ENCODE measurements at places on chromosomes 12 and 14.

DNA sequence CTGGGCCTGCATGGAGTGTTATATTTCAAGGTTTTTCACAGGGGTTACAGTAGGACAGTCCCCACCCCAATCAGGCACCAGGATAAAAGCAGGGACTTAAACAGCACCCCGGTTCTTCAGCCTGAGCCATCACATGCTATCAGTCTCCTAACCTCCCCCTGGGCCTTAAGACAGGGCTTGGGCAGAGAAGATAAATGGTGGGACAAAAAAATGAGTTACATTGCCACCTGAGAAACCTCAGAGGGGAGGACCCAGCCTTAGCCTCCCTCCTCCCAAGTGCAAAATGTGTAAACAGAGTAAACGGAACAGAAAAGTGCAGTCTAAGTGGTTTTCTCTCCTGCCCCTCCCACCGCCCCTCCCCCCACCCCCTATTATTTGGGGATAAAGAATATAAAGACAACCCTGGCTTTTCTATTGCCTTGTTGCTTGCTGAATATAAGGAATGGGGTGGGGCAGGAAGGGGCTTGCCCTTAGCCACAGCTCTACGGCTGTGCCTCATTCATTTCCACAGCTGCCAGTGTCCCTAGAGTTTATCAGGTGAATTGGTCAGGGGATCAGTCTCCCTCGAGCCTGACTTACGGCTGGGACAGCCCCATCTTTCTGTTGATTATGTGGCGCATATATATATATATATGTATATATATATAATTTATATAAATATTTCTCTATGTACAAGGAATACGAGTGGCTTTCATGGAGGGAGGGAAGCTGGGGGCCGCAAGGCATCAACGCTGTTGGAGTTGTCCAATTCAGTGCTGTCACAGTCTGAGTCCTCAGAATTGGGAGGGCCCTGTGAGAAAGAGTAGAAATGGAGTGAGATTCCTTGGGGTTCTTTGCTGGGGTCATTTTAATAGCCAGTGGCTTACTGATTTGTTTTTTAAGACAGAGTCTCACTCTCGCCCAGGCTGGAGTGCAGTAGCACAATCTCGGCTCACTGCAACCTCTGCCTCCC lies 18.5 kb downstream of the MAP3K12 start:
- DNase-seq: no peak

DNA sequence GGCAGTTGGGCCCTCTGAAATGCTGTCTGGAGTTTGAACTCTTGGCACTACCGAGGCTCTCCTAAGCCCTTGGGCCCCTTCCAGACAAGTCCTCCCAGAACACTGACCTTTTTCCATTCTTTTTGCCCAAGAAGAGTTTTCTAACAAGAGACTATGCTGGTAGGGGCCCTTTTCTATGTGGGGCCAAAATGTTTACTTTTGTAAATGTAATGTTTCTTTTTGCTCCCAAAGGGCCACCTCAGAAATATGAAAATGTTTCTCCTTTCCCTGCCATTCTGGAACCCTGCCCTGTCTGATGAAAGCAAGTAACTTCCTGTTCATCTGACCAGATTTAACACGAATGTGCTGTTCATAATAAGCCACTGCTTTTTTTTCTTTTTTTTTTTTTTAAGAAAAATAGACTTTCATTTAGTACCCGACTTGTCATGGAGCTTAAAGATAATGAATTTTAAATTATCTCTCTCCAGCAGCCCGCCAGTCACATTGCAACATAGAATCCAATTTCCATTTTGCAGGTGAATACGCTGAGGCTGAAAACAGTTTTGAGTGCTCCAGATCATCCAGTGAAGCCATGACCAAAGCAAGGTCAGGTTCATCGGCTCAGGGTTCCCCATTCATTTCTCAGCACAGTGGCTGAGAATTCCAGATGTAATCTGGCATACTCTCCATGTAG lies 169.9 kb downstream of the DPF3 start:
- no peak for DNase-seq

DNA sequence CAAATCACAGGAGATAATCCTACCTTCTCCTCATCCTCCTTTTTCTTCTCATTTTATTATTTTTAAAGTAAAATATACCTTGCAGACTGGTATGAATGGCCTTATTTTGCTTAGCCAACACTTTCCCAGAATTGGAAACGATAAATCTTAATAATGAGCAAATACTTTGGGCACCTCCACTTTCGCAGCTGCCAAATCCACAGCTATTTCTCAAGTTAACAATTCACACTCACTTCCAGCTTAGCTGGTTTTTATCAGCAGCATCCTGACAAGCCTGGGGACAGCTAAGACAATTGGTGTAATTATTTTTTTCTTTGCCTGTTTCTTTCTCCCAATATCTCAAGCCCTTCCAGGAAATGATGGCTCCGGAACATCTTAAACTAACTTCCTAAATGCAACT lies 867.5 kb upstream of the TMEM132C start:
- no peak for DNase-seq

DNA sequence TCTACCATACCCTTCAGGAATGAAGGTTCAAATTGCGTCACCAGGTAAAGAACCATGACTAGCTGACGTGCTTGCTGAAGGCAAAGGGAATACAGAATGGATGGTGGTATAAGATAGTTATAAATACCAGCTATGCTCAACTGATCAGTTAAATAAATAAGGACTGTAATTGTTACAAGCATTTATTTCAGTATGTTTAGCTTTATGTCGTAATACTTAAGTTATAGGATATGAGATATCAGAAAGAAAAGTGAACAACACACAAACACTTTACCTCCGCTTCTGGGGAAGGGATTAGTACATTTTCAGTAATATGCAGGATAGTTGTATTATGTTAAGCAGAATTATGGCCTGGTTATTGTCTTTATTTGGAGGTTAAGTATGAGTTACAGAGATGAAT lies 416.1 kb downstream of the BTG1 start:
- DNase-seq: no peak

DNA sequence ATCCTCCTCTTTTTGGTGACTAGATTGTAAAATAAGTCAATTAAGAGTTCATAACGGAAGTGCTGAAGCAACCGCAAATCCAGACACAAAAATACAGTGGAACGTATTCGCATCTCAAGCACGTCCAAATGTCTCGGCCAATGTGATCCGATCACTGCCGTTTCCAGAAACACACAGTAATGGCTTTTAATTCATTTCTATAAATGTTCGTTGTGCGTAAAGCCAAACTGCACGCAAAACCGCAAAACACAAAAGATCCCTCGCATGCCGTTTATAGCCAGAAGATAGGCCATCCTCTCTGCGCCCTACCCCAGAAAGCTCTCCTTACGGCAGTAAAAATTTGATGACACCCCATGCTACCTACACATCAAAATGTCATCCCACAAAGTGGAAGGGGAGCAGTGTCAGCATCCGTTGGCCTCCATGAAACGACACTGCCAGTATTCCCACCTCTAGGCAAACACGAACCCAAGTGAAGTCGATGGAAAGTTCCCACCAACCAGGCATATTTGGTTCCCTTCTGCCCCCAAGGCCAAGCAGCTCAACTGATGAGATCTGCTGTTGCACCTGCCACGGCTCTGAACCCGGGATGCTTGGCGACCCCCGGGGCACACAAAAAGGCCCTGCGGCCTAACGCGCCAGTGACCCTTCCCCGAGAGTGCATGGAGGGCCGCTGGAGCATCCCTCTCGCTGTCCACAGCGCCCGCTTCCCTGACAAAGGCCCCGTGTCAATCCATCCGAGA lies 1.4 kb downstream of the HECTD4 start:
- peak; percentile 42 for DNase-seq

DNA sequence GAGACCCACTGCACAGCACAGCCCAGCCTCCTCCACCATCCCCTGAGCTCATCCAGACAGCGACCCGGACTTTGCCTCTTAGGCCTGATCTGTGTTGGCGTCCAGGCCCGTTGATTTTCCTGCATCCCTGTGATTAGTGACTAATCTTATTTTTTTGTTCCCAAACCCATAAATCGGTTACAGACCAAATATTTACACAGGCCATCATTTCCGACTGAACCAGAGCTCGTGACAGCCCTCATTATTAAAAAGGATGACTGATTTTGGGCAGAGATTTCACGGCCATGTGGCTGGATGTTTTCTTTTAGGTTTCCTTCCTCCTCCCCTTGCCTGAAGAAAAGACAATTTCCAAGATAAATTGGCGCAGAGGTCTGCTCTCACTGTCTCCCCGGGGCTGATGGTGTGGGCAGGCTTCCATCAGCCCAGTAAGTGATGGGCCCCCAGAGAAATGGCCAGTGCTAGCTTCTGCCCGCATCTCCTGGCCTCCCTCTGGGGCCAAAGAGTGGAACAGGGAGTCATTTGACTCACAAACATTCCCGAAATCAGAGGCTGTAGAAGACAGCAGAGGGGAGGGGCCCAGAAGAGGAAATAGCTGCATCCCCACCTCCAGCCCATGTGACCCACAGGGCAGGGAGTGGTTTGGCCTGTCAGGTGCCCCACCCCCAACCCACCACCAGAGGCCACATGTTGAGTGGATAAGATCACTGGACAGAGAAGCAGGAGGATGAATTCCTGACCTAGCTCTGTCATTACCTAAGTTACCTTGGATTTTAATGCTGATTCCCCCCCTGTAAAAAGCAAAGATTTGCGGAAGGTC lies 283.5 kb downstream of the KSR2 start:
- DNase-seq: peak; percentile 80

- no peak for DNase-seq
Measured at GRCh38 chr12:91773749-91774429, 371.8 kb downstream of the BTG1 start.

DNA sequence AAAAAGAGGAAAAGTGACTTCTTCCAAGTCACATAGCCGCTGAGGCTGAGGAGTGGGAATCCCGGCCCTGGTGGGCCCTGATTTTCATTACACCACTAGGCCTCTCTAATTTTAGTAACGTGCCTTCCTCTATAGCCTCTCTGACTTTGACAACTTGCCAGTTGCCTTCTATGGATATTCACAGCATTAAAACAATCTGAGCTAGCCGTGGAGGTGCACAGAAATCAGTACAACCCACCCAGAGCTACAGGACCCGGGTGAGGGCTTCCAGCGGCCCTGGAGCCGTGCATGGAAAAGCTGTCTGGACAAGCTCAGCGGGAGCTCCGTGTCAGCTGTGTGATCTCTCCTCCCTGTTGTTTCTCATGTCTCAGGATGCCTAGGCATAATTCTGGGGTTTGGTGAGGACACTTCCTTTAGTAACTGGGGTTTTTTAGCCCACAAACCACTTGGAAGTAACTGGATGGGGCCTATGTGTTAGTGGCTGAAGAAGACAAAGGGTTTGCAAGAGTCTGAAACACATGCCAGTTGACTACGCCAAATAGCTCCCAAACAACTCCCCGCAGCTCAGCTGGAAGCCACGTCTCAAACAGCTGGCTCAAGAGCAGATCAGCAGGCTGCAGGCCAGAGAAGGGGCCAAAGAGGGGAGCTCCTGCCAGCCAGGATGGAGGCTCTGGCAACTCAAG lies 53.0 kb downstream of the SSH1 start:
- peak; percentile 74 for DNase-seq

DNA sequence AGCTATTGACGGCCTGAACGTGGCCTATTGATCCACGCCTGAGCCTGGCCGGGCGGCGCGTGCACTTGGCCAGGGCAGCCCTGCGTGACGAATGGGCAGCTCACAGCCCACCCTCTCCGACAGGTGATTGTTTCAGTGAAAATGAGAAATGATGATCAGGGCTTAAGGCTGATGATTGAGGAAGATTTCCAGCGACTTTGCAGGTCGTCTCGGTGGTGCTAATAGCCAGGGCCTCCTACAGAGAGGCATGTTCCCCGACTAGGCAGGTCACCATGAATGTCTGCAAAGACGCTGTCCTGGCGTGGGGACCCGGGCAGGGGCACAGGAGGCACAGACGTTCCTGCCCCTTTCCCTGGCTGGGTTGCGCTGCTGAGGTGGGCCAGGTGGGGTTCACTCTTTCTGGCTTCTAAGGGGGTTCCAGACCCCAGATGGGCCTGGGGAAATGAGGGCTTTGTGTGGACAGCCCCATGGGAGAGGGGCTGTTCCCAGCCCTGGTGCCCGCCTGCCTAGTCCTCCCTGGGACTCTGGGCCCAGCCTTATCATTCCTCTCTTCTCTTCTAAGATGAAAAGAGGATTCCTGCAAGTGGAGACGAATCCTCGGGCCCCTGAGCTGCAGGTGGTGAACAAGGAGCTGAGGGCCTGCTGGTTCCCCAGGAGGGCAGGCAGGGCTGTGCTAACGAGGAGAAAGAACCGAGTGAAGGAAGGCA lies 157.4 kb downstream of the KIF26A start:
- no peak for DNase-seq

DNA sequence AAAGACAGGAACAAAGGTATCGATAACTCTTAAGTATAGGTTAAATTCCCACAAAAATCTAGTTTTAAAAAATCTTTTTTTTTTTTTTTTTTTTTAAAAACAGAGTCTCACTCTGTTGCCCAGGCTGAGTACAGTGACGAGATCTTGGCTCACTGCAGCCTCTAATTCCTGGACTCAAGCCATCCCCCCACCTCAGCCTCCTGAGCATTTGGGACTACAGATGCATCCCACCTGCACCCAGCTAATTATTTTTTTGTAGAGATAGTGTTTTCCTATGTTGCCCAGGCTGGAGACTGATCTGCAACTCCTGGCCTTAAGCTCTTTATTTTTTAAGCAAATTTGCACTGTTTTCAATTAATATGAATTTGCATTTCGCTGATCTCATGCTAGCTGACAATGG lies 9.8 kb downstream of the PSEN1 start:
- no peak for DNase-seq

DNA sequence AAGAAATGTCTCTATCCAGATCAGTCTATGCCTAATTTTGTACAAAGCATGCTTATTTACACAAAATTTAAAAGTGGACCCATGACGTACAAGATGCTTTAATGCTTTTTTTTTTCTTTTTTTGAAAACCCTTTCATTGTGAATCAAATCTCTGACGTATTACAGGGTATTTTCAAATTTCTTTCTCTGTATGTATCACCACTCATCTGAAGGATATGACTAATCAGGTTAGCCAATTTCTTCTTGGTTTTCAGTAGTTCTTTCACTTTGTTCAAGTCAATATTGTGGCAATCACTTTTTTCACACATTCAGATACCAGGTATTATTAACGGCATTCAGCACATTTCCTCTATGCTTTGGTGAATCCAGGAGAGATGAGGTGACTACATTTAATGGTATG lies 685.3 kb downstream of the TRHDE start:
- DNase-seq: no peak

DNA sequence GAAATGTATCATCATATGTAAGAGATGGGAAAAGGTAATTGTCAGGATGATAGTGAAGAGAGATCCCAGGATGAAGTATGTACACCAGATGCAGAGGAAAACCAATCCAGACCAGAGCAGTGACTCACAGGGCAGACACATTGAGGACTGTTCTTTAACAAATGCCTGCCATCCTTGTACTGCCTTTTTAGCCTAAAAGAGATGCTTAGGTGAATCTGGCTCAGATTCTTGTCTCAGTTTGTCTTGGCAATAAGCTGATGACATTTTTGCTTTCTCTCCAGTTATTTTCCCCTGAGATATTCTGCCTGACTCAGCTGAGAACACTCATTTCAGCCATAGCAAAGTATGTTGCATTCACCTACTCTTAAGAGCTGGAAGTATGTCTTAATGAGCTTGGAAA lies 405.3 kb upstream of the USP15 start:
- DNase-seq: no peak

DNA sequence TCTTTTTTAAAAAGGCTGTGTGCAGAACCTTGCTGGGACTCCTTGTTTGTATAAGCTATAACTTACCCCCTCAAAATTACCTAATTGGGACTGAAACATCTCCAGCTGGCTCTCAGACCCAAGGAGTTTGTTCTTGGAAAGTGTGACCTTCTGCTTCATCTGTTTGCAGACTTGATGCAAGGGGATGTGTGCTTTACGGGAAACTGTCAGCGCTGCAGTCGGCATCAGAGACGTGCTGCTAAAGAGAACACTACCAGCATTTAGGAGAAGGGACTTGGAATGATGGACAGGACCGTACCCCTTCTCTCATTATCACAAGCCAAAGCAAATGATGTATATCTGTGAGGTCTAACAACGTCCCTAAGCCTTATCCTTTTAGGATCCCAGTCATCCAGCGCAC lies 174.2 kb upstream of the PARP11 start:
- no peak for DNase-seq

All from ELF-1 (cell line).